ENCODE measurements at places on chromosomes 6 and 20.

- no peak for DNase-seq
Observed at GRCh38 chr20:14700639-14700960, 363.2 kb upstream of the FLRT3 start.

GRCh38 chr6:15132854-15133670, 112.8 kb upstream of the JARID2 start:
- no peak for DNase-seq

GRCh38 chr6:107290491-107290890, 168.9 kb downstream of the PDSS2 start:
- DNase-seq, result no peak

- no peak for DNase-seq
Observed at GRCh38 chr20:50450881-50451752, 59.1 kb upstream of the PTPN1 start.
